ENCODE measurements at places on chromosomes 7 and 10. TPM values are rescaled to one million over a fixed set of nuclear protein-coding genes. Genes with fewer than 3 reads are reported as not detected.

DNA sequence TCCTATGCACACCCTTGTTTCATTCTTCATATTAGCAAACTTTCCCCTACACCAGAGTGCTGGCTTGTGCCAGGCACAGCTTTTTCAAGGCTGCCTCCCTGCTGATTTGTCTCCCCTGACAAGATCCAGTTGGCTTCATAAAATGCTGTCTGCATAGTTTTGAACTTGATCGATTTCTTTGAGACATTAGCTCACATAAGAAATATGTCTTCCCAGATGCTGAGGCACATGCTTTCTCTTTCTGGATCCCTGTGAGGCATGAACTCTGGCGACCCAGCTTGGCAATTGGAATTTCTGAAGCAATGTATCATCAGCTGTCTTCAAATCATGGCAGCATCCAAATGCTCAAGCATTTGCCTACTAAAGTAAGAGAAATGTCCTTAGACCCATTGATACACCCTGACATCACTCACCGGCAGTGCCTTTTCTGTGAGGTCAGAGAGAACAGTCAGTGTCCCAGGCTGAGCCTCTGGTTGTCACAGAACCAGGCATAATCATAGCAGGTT, 616.4 kb upstream of the GHITM start:
- no peak for DNase-seq

DNA sequence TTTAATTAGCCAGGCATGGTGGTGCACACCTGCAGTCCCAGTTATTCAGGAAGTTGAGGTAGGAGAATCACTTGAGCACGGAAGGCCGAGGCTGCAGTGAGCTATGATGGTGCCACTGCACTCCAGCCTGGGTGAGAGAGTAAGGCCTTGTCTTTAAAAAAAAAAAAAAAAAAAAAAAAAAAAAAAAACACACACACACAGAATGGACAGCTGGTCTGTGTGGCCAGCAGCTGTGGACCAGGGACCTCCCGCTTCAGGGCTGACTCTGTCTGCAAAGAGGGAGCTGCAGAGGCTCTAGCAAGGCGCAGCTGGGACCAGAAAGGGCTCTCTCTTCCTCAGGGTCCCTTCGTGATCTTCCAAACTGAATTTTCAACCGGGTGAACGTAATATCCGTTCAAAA, 53.6 kb upstream of the DNAAF5 start:
- DNase-seq, result no peak

DNA sequence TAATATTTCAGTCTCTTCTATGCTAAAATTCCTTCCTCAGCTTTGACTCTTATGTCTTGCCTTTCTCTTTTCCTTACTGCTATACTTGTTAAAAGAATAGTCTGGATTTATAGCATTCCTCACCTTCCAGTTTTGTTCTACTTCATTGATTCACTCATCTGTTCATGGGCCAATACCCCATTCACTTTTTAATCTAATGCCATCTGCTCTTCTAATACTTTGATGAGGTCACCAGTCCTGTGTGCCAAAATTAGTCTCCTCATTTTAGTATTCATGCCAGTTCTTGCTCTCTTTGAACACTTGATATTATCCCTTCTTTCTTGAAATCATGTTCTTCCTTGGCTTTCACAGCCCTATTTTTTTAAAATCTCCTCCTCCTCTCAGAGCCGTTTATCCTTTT, 19.3 kb downstream of the STK17A start:
- no peak for DNase-seq

DNA sequence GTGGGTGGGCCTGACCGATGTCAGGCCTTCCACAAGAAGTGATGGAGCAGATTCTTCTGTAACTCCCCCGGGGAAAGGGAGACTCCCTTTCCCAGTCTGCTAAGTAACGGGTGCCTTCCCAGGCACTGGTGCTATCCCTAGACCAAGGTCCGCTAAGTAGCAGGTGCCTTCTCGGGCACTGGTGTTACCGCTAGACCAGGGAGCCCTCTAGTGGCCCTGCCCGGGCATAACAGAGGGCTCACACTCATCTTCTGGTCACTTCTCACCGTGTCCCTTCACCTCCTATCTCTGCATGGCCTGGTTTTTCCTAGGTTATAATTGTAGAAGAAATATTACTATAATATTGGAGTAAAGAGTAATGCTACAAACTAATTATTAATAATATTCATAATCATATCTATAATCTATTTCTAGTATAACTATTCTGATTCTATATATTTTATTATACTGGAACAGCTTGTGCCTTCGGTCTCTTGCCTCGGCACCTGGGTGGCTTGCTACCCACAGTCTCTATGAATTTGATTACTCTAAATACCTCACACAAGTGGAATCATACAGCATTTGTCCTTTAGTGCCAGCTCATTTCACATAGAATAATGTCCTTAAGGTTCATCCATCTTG, 1378.7 kb downstream of the XPNPEP1 start:
- DNase-seq, result peak; percentile 67

- no peak for DNase-seq
These were observed 76.3 kb downstream of the FOXI2 start for GRCh38 chr10:127813290-127813689.

GRCh38 chr7:108285003-108285368, 154.8 kb upstream of the LAMB4 start:
- no peak for DNase-seq

LIPK gene
- not detected for total RNA-seq

PYROXD2 gene
- total RNA-seq, result 3.6 TPM

DNA sequence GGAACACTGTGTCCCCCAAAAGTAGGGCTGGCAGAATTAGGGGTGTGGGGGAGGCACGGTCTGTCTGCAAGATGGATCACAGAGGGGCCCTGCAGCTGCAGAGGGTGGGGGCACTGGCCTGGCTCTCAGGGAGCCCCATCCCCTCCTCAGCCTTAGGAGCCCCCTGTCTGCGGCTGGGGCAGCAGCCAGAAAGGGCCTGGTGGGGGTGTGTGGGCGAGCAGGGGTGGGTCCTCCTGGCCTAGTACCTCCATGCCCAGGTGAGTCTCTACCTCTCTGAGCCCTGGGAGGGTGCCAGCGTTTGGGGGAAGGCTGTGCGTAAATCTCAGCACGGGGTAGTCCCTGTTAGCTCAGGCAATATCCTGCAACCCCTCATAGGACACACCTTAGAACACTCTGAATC, 280.5 kb upstream of the PPP2R2D start:
- DNase-seq, result no peak

GRCh38 chr10:57015595-57016318, 654.7 kb upstream of the ZWINT start:
- DNase-seq, result no peak

- no peak for DNase-seq
These were observed 69.4 kb upstream of the CAV2 start for GRCh38 chr7:116429986-116430619.

DNA sequence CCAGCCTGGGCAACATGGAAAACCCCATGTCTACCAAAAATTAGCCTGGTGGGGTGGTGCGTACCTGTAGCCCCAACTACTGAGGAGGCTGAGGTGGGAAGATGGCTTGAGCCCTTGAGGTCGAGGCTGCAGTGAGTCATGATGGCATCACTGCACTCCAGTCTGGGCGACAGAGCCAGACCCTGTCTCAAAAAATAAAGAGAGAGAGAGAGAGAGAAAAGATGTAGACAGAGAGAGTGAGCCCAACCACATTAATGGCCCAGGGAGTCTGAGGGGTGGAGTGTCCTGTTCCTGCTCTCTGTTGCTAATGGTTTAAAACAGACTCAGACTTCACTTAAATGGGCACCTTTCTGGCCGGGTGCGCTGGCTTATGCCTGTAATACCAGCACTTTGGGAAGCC, 455.7 kb upstream of the GALNT17 start:
- DNase-seq, result no peak

GRCh38 chr10:1360558-1361164, 304.5 kb downstream of the WDR37 start:
- no peak for DNase-seq

KAZALD1 gene
- 0.17 TPM for total RNA-seq

GRCh38 chr10:76119515-76119914, 688.1 kb downstream of the LRMDA start:
- no peak for DNase-seq

GRCh38 chr7:131057794-131058070, 269.9 kb upstream of the MKLN1 start:
- no peak for DNase-seq

RASSF4 gene
- total RNA-seq, result 13.1 TPM

DNA sequence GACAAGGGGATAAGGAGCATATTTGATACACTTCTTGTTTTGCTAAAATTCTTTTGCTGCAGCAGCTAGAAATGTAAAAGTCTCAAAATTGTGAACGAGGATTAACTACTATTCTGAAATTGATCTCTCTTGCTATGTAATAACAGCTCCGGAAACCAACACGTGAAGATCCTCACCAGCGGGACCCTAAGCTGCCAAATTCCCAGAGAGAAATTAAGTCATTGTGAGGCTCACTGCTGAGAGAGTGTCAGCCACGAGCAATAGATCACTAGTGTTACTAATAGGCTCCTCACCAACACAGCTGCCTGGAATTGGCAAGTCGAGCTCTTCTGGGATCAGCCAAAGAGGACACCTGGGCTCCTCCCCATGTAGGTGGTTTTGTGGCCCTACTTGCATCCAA, 5.6 kb upstream of the VWA2 start:
- no peak for DNase-seq

DKK1 gene
- total RNA-seq, result 18.6 TPM

DNA sequence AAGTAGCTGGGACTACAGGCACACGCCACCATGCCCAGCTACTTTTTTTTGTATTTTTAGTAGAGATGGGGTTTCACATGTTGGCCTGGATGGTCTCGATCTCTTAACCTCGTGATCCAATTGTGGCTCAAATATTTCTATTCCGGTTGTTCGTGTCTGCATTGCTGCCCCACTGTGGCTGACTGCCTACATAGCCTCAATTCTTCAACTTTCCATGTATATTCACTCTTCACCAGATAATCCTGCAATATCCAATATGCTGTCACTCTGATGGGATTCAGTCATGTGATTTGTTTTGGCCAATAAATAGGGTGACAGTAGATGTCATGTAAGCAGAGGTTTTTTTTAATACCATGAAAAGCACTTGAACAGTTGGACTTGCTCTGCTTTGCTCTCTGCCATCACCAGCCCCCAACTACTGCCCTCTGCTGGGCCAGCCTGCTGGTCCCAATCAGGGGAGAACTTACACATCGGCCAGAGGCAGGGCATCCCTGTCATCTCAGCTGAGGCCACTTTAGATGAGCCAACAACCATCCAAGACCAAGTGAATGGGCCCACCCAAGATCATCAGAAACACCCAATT, 56.7 kb downstream of the NSUN6 start:
- DNase-seq, result peak; percentile 10
